ENCODE measurements at places on chromosomes 16 and 17.
A peak's percentile ranks its signal among the peaks of the same experiment; 100 is the strongest.

GRCh38 chr16:6133009-6133557, 1035.5 kb upstream of the EEF2KMT start:
- DNase-seq: no peak

DNA sequence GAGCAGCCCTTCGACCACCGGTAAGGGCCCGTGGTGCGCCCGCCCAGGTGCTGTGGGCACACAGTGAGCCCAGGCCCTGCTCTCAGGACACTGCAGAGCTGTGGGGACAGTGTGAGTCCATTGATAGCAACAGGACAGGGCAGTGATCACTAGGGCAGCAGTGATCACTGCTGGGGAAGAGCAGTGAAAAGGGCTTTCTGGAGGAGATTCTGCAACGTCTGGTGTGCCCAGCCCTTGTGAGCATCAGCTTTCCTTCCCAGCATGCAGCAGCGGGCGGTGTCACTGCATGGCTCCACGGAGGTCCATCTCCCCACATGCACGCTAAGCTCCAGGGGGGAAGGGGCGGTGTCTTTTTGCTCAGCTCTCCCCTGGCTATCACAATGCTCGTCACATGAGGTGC, 32.1 kb downstream of the MAP1LC3B start:
- DNase-seq: no peak

DNA sequence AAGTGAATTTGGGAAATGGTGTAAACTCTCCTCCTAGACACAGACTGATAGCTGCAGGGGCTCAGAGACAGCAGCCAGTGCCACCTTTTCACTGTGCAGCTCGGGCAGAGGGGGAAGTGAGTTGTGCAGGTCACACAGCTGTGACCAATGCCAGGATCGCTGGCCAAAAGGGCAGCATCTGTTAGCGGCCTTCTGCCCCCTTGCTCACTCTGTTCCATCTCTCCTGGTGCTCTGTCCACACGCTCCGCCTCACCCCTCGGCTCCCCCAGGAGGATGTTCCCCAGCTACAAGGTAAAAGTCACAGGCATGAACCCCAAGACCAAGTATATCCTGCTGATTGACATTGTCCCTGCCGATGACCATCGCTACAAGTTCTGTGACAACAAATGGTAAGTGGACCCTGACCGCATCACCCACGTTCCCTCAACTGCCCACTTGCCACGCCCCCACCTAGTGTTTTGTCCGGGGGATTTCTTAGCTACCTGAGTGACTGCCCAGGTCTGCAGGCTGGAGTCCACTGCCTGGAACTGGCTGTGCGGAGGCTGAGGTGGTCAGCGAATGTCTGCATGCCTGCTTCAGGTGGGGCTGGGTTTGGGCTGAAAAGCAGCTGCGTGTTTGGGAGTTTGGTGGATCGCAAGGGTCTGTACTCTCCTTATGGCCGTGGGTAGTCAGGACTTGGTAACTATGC, 13.5 kb downstream of the TBX4 start:
- no peak for DNase-seq

- DNase-seq: no peak
Measured at GRCh38 chr17:40916366-40916765, 21.1 kb downstream of the KRT23 start.

- DNase-seq: no peak
Measured at GRCh38 chr17:81870131-81870980, 781 bp downstream of the ARHGDIA start.

GRCh38 chr16:88686062-88686438, 257 bp downstream of the SNAI3 start:
- no peak for DNase-seq

DNA sequence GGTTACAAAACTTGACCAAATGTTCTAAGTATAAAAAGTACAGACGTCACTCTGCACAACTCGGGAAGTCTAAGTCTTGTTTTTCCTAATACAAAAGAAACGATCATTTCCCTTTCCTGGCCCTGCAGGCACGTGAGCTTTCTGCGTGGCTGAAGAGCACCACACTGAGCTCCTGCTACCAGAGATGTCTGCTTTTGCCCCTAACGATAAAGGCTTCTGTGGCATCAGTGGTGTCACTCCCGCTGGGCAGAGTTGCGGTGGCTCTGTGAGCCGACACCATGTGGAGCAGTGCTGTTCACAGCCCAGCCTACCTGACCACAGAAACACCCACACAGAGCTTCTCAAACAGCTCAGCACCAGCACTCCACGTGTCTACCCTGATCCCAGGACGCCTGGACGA, 20.5 kb downstream of the EMC8 start:
- no peak for DNase-seq

DNA sequence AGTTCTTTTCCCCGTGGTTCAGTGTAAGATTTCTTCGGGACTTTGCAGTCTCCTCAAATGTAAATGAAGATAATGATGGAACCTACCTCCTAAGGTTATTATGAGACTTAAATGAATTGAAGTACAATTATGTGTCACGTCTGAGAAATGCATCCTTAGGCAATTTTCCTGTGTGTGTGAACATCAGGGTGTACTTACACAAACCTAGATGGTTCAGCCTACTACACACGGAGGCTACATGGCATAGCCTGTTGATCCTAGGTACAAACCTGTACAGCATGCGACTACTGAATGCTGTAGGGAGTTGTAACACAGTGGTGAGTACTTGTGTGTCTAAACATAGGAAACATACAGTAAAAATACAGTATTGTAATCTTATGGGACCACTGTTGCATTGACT, 1.1 kb upstream of the FAM20A start:
- DNase-seq: no peak

DNA sequence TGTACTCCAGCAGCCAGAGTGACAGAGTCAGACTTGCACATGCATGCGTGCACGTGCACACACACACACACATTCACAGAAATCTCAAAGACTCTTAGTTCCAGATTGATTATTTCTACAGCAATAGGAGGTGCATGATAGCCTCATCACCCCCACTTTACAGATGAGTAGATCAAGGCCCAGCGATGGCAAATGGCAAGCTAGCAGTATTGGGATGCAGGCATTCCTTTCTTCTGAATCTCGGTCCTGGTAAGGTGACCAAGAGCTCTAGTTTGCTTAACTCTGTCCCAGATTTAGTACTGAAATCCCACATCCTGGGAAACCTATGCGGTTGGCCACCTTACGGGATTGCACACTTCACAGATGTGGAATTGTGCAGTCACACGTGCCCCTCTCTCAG, 38.6 kb downstream of the ITGAM start:
- no peak for DNase-seq

DNA sequence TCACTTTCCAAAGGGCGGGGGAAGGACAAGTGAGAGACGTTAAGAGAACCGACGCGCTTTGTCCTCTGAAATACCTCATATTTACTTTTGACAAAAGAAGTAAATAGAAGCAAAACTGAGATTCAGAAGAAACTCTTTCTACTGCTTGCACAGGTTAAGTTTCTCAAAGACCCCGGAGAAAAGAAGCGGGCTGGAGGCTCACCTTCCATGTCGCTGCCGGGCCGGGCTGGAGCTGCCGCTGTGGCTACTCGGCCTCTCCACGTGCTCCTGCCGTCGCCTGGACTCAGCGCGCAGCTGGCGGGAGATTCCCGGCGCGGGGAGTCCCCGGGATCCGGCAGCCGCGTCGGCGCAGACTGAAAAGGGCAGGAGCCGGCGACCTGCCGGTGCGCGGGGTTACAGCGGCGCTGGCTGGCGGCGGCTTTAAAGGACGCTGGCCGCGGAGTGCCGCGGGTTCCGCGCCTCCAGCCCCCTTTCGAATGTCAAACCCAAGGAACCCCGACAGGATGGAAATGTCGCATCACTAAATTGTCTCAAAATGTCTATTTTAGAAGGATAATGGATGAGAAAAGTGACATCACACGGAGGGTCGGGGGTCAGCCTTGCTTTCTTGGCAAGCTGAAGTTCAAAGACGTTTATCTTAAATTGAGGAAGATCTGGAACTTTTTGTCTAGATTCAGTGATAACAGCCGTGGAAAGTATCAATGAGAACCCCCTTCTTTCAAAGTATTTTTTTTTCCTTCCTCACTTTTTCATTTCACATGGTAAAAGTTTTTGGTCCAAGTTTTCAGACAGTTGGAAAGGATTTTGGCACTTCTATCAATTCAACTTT, at the start of gene IKZF3:
Gene IKZF3 (minus strand): TSS at position 395 of the 829 bp plus-strand sequence. CDS start 186 bp downstream, at position 209.
- no peak for DNase-seq

DNA sequence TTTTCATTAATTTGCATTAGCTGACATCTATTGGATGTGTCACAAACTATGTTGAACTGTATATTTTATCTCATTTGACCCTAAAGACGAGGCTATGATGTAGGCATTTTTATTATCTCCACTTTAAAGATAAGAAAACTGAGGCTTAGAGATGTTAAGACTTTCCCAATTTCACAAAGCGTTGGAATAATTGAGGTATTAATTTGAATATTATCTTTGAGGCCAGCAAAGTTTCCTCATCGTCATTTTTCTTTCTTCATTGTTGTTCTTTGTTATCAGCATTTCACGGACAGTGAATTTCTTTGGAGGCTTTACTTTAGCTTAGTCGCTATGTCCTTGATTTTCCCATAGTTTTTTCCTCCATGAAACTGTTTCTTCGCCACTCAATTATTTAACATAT, 227.5 kb upstream of the MYOCD start:
- DNase-seq: no peak

DNA sequence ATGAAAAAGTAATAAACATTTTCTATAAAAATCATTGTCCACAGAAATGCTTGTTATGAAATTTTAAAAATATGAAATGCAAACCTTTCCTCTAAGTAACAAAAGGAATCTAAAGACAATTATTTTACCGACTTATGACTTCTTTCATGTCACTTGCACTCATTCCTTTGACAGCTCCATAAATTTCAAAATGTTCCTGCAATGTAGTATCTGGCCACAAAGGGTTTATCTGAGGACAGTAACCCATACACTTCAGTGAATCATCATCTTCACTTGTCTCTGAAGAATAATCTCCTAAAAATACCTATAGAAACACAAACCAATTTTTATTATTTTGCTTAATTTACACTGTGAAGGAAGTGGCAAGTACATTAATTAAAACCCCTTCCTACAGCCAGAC, 25.6 kb upstream of the ABCA10 start:
- no peak for DNase-seq

- no peak for DNase-seq
Measured at GRCh38 chr16:67801883-67802282, 4.5 kb downstream of the RANBP10 start.

GRCh38 chr17:73841431-73842060, 197.3 kb upstream of the SDK2 start:
- no peak for DNase-seq

DNA sequence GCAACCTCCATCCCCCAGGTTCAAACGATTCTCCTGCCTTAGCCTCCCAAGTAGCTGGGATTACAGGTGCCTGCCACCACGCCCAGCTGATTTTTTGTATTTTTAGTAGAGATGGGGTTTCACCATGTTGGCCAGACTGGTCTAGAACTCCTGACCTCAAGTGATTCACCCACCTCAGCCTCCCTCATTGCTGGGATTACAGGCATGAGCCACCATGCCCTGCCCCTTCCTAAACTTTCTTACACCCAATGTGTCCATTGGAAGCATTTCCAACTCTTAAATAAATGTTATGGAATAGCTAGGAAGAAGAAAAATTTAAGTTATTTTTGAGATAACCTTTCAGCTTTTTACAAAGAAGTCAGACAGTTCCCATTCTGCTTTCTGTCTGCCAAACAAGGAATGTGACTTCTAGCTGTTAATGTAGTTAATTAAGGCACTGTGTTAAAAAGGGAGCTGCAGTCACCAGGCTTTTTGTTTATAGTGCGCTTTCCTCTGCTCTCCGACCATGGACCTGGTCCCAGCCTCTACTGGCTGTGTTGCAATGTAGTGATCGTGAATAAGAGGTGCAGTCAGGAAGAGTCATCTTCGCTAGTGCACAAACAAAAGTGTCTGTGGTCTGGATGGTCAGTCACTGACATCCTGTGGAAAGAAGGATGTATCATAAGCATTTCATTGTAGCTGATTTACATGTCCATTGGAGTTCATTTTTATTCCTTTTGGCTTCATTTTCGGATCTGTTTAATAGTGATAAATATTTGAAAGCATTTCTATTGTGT, 39.7 kb downstream of the USP10 start:
- no peak for DNase-seq

GRCh38 chr16:58859958-58860669, 126.0 kb upstream of the GOT2 start:
- DNase-seq: no peak

DNA sequence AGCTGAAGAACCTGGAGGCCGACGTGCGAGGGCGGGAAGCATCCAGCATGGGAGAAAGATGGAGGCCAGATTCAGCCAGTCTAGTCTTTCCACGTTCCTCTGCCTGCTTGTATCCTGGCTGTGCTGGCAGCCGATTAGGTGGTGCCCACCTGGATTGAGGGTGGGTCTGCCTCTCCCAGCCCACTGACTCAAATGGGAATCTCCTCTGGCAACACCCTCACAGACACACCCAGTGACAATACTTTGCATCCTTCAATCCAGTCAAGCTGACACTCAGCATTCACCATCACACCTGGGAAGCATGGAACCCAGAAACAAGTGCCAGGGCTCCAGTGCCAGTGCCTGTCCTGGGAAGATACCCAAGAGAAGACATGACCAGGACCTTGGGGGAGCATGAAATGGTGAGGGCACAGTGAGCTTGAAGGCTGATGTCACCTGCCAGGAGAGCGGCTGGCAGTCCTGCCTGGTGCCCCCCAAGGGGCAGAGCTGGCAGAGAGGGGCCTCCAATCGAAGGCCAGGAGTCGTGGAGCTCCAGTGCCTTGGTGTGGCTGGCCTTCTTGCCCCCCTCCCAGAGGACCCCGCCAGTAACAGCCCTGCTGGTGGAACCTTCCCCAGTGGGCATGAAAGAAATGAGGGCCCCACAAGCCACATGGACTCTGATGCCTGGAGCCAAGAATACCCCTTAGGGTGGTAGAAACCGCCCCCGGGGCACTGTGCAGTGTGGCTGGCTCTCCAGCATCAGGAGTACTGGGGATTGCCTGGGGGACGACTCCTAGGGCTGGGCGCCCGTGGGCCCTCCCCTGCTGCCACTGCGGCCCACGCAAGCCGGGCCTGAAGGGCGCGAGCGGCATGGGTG, 643 bp upstream of the NPB start:
- no peak for DNase-seq

- no peak for DNase-seq
Measured at GRCh38 chr17:77409282-77410161, 268.8 kb downstream of the SEC14L1 start.

GRCh38 chr17:78664476-78665386, 87.5 kb upstream of the DNAH17 start:
- DNase-seq: no peak

DNA sequence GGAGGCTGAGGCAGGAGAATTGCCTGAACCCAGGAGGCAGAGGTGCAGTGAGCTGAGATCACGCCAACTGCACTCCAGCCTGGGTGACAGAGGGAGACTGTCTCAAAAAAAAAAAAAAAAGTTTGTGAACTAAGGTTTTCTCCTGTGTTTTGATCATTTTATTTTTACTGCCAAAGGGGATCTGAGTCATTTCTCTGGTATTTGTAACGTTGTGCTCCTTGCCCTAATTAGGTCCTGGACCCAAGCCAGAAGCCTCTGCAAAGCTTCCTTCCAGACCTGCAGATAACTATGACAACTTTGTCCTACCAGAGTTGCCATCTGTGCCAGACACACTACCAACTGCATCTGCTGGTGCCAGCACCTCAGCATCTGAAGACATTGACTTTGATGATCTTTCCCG, 32.1 kb downstream of the IST1 start:
- no peak for DNase-seq

GRCh38 chr16:57235128-57236021, 9.7 kb upstream of the ARL2BP start:
- peak; percentile 65 for DNase-seq

GRCh38 chr17:74807925-74808324, 31.8 kb upstream of the NAT9 start:
- DNase-seq: no peak

- no peak for DNase-seq
Measured at GRCh38 chr16:24514096-24514495, 25.3 kb upstream of the RBBP6 start.

- no peak for DNase-seq
Measured at GRCh38 chr16:22784690-22785214, 29.2 kb upstream of the HS3ST2 start.
